ENCODE measurements at places on chromosomes 3 and 15.

DNA sequence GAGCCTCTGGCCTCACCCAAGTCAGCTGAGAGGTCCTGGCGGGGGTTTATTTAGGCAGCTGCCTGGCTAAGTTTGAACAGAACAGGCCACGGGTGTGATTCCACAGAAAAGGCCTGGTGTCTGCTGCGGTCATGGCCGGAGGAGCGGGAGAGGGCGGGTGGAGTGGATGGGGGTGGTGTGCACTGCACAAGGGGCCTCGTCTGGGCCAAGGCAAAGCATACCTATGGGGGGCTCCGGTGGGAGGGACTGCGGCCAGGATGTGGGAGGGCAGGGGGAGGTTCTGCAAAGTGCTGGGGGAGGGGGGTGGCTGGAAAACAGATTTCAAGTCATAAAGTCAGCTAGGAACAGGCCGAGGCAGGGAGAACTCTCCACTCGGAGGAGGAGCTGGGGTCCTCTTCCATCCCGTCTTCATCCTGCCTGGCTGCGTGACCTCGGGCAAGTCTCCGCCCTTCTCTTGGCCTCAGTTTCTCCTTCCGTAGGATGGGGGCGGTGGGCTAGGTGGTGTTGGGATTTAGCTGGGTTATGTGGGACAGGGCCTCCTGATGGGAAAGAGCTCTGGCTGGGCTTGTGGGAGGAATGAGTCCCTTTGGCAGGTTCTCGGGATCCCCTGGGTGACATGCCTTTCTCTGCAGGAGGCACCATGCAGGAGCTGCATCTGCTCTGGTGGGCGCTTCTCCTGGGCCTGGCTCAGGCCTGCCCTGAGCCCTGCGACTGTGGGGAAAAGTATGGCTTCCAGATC, 878 bp downstream of the ISLR start:
- DNase-seq = no peak

DNA sequence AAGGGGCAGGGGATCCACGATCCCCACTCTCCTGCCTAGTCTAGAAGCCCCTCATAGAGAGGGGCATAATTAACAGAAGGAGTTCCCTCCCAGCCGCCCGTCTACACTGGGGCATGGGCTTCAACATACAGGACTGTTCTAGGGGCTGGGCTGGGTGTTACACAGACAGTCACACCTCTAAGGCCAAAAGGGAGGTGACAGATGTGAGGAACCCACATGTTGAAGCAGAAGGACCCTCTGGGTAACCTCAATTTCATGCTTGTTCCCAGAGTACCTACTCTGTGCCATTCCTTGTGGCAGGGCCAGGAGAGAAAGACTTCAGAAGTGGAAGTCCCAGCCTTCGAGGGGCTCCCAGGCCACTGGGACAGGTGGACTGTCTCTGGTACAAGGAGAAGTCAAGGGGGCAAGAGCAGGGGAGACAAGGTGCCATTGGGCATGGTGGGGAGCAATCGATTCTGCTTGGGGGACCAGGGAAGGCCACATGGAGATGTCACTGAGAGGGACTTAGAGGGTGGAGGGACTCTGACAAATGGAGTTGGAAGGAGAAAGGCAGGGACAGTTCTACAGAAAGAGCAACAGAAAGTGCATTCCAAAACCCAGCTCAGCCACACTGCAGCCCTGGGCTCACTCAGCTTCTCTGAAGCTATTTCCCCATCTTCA, 71.3 kb downstream of the CPN2 start:
- no peak for DNase-seq

DNA sequence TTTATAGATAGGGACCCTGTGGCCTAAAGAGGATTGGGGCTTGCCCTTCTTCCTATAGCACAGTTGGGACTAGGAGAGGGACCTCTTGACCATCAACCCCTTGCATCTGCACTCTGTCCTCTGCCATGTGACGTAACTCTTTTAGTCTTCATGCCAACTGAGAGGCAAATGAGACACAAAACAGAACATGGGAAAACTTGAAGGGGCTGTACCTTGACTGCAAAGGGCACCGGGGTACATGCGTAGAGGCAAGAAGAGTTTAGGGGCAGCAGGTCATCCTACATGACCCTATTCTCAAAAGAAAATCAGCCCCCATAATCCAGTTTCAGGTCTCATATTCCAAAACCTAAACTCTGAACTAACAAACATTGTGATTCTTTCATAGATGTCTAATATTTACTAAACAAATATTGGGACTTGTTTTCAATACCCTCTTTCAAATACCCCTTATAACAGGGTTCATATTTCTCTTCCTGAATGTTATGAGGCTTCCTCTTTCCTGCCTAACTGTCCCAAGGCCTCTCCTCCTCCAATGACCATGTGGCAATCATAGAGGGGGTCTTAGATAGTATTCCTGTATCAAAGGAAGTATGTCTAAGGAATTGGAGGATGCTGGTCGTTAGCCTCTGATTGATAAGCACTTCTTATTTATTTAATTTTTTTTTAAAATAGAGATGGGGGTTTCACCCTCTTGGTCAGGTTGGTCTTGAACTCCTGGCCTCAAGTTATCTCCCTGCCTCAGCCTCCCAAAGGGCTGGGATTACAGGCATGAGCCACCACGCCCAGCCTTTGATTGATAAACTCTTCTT, 20.6 kb downstream of the ACKR2 start:
- no peak for DNase-seq

- DNase-seq = no peak
Observed at GRCh38 chr3:178804606-178805005, 267.0 kb downstream of the ZMAT3 start.

- no peak for DNase-seq
Observed at GRCh38 chr3:127712461-127712860, 39.7 kb downstream of the ABTB1 start.

GRCh38 chr3:66010739-66011655, 27.7 kb downstream of the MAGI1 start:
- DNase-seq = no peak

DNA sequence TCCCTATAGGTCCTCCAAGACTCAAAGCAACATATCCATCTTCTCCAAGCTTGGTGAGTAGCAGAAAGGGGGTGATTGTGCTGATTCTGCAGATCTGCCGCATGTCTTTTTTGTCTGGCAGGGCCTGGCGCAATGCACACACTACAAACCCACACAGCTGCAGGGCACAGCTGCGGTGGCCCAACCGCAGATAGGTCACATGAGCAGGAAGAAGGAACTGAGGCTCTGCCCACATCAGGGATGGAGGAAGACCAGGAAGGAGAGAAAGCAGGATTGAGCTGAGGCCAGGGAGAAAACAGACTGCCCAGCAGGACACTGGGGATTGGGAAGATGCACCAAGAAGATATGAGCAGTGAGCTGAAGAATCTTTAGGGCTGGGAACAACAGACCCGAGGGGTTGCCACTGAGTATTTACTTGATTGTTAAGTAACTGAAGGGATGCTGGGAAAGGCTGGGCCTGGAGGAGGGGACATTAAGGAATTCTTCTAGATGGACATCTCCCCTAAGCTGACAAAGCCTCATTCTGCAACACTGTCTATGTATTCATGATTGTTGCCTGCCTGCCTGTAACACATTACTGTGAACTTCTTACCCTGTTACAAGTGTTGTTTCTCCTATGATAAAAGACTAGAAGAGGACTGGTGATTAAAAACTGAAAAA, 126.7 kb downstream of the MYLK start:
- DNase-seq = no peak

- no peak for DNase-seq
Observed at GRCh38 chr3:23264413-23264812, 61.3 kb downstream of the UBE2E2 start.

DNA sequence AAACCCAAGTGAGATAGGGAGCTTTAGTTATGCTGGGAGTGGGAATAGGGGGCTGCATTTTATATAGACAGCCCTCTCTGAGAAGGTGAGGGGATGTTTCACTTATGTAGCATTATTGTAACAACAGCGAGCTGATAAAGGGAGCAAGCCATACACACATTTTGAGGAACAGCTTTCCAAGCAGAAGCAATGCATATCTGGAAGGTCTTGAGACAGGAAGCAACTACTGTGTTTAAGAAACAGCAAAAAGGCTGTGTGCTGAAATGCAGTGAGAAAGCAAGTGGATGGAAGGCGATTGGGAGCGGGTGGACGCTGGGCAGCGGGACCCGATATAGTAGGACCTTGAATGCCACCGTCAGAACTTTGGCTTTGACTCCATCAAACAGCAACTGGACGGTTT, 155.9 kb upstream of the TBL1XR1 start:
- DNase-seq = no peak

GRCh38 chr3:56851966-56852884, 50.5 kb upstream of the ARHGEF3 start:
- no peak for DNase-seq

DNA sequence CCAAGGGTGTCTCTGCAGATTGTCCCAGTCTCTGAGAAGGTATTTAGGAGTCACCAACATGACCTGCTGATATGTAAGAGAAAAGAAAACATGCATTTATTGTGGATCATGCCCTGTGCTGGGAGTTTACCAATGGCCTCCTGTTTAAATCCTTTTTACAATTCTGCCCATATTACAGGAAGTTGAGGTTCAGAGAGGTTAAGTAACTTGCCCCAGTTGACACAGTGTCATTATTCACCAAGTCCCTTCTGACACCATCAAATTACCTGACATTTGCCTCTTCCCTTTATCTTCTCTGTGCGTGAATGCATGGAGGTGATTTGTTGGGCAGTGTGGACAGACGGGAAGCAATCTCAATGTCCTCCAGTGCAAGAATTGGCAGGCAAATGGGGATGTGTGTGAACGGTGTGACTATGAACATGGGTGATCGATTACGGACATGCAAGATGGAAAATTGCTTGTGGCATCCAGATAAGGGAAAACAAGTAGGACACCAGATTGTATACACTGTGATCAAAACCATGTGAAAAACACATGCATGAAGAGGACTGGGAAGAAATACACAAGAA, 27.3 kb downstream of the ZNF710 start:
- DNase-seq = no peak

- no peak for DNase-seq
Observed at GRCh38 chr3:5184499-5184898, 3.0 kb upstream of the EDEM1 start.

DNA sequence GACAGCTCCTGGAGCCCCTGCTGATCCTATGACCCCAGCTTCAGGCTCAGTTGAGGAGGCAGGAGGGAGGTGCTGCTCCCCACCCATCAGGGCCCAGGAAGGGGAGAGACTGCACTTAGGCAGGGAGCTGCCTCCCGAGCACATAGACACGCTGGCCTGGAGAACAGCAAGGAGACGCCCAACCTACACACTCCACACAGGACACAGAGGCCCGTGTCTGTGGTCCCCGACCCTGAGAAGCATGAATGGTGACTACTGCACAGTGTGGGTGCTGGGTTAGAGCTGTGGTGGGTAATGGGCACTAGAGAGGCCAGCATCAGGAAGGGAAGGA, 1.1 kb upstream of the HHATL start:
- DNase-seq = no peak

GRCh38 chr3:110381992-110382391, 689.6 kb upstream of the NECTIN3 start:
- DNase-seq = no peak

DNA sequence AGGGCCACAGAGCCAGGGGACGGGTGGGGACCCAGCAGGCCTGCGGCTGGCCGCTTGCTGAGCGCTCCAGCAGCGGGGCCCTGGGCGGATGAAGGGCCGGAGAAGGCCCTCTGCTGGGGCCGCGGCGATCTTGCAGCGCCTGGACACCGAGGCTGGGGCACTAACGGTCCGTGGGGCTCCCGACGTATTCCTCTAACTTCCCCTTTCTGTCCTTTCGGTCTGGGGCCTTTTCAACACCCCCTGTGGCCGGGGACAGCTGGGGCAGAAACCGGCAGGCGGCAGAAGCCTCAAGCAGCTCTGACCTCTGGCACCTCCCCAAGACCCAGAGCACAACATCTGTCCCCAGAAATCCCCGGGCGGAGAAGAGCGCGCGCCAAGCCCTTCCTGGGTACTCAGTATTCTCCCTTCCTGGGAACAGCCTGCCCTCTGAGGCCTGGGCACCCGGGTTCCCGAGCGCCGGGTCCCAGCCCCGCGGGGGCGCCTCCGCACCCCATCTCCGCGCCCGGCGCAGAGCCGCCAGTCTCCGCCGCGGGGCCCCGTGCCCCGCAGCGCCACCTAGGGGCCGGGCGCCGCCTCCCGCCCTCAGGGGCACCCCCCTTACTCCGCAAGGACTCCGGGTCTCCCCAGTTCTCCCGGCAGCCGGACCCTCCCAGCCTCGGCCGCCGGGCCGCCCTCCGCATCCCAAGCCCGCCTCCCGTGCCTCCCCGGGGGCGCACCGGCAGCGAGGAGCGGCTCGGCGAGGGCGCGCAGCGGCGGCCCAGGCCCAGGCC, 582 bp upstream of the SLCO3A1 start:
- peak; percentile 64 for DNase-seq

DNA sequence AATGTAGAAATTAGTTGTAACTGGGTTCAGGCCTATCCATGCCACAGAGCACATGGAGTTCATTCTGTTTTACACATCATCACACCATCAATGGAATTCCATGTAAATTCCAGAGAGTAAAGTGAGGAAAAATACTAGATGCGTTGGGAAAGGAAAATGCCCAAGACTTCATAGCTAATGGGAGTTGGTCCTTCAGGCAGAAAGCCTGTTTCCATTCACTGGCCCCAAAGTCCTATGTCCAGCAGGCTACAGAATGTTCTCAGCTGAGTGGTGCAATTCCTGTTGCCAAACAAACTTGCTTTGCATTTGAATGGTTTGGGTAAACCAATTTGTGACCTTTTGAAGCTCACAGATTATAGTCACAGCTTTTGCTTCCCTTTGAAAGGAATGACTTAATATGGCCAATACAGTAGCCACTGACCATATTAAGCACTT, 164.6 kb upstream of the PFN2 start:
- no peak for DNase-seq

GRCh38 chr15:69723404-69724096, 270.9 kb downstream of the RPLP1 start:
- no peak for DNase-seq

DNA sequence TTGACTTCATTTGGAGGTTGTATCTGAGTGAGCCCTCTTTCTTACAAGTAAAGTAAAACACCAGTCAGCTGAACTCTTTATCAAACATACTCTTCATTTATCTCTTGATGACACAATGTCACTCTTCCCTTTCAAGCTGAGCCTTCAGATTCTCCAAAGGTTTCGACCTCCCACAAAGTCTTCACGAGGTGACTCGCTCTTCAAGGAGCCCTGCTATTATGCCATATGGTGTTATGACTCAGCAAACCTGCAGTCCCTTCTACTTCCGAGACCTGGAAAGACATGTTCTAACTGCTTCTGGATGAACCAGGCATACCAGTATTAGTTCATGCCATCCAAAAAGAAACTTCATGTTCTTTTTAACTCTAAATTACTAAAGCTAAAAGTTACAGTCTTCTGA, 23.1 kb downstream of the AADAC start:
- DNase-seq = no peak

- DNase-seq = no peak
Observed at GRCh38 chr3:154314152-154314551, 10.1 kb downstream of the DHX36 start.

- DNase-seq = no peak
Observed at GRCh38 chr3:155890671-155891190, 20.3 kb downstream of the GMPS start.

GRCh38 chr3:41364736-41365135, 165.4 kb downstream of the CTNNB1 start:
- no peak for DNase-seq

- no peak for DNase-seq
Observed at GRCh38 chr3:124771083-124771445, 40.8 kb downstream of the UMPS start.

Measured in effector CD4-positive, alpha-beta T cell (primary cell).